ENCODE measurements at places on chromosomes 5 and 9. TPM values are rescaled to one million over a fixed set of nuclear protein-coding genes. Genes with fewer than 3 reads are reported as not detected.
A peak's percentile ranks its signal among the peaks of the same experiment; 100 is the strongest.

RASGRF2 gene
- polyA plus RNA-seq = 5.0 TPM

JAKMIP2 gene
- 15.6 TPM for polyA plus RNA-seq

LIX1 gene
- polyA plus RNA-seq = 0.13 TPM

ASPN gene
- polyA plus RNA-seq = 0.99 TPM

TXNDC8 gene
- not detected for polyA plus RNA-seq

TAF11L10 gene
- not detected for polyA plus RNA-seq

IDNK gene
- 0.94 TPM for polyA plus RNA-seq

MAT2B gene
- 81.4 TPM for polyA plus RNA-seq

DNA sequence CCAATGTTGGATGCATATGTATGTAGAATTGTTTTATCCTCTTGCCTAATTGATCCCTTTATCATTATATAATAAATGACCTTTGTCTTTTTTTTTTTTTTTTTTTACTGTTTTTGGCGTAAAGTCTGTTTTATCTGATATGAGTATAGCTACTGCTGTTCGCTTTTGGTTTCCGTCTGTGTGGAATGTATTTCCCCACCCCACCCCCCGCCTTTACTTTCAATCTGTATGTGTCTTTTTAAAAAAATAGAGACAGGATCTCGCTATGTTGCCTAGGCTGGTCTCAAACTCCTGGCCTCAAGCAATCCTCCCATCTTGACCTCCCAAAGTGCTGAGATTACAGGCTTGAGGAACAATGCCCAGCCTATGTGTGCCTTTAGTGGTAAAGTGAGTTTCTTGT, 11.3 kb downstream of the AHRR start:
- no peak overlapping the region for H3K27ac ChIP-seq
- H3K36me3 ChIP-seq = no peaks in the 10 kb centered on the region
- DNase-seq = no peak
- H3K4me1 ChIP-seq = no peaks in the 10 kb centered on the region

GRCh38 chr9:126173929-126174328, 152.7 kb upstream of the MVB12B start:
- DNase-seq = no peak
- no peak overlapping the region for H3K27ac ChIP-seq
- H3K4me3 ChIP-seq = no peak overlapping the region
- no peaks in the 10 kb centered on the region for H3K4me1 ChIP-seq

GRCh38 chr9:70083429-70083828, 39.8 kb downstream of the MAMDC2 start:
- H3K4me3 ChIP-seq = no peak overlapping the region
- no peak overlapping the region for H3K27ac ChIP-seq
- peaks cover 49% of the 10 kb centered on the region for H3K4me1 ChIP-seq
- no peaks in the 10 kb centered on the region for H3K36me3 ChIP-seq

DNA sequence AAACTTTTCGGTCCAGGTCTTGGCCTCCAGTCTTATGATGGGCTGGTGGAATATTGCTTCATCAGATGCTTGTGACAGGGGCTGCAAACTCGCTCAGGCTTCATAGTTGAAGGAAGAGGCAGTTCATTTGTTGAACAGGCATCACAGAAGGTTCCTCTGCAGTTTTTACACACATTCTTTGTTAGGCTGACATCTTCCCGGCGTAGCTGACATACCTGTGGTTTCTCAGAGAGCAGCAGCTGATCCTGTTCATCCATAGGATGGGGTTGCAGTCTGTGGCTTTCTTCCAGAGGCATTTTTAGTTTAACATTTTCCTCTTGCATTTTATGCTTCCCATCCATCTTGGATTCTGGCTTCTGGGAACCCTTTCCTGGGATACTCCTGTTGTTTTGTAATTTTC, 1255.2 kb downstream of the EFNA5 start:
- H3K36me3 ChIP-seq = no peaks in the 10 kb centered on the region
- H3K4me1 ChIP-seq = no peaks in the 10 kb centered on the region
- H3K4me3 ChIP-seq = no peak overlapping the region
- no peak overlapping the region for H3K27ac ChIP-seq
- DNase-seq = no peak
- H3K27me3 ChIP-seq = no peaks in the 10 kb centered on the region

DNA sequence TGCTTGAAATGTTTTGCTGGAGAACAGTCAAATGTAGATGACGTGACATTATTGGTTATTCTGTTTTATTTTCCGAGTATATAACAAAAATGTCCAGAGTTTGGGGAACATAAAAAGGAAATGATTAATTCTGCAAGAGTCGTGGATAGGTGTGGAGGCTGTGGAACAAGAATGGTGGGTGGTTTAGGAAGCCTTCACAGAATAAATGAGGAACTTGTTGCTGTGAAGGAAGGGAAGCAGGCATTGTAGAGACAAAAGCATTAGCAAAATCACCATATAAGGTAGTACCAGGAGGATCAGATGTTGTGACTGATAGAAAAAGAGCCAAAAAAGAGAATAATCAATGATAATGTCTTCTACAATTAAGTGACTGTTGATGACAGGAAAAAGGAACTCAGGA, 66.2 kb upstream of the CNTLN start:
- no peak for DNase-seq
- H3K36me3 ChIP-seq = no peaks in the 10 kb centered on the region
- no peaks in the 10 kb centered on the region for H3K4me1 ChIP-seq

GRCh38 chr9:21974343-21974721, 19.9 kb downstream of the CDKN2A start:
- H3K4me1 ChIP-seq = peaks cover 26% of the 10 kb centered on the region
- no peaks in the 10 kb centered on the region for H3K36me3 ChIP-seq
- H3K4me3 ChIP-seq = peak overlapping the region; percentile 60
- no peak for DNase-seq
- H3K27ac ChIP-seq = no peak overlapping the region

GRCh38 chr9:22154064-22154463, 145.0 kb upstream of the CDKN2B start:
- no peaks in the 10 kb centered on the region for H3K36me3 ChIP-seq
- H3K4me1 ChIP-seq = no peaks in the 10 kb centered on the region
- no peak overlapping the region for H3K4me3 ChIP-seq
- no peak overlapping the region for H3K27ac ChIP-seq
- no peak for DNase-seq

DNA sequence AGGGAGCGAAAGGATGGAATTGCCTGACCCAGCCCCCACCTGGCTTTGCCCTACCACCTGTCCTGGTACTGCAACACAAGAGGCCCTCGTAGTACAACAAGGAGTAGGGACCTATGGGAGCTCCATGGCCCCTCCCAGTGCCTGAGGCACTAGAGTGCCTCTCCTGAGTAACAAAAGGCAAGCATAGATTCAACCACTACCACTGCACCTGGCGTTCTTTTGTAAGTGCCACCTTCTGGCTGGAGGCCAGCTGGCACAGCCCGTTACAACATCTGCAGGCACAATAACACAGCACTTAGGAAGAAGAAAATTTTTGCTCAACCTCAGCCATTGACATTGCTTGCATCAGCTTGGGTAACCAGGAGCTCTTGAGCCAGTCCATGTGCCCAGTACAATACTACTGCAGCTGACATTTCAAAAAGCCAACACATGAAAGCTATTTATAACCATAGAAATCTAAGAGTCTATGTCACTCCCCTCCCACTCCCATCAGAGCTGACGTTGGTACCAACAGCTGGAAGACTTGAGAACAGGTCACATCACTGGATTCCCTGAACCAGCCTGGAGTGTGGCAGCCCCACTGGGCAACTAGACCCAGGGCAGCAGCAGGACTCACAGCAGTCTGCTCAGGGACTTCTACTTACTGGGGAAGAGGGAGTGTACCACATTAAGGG, 17.7 kb upstream of the FAM174A start:
- no peaks in the 10 kb centered on the region for H3K27me3 ChIP-seq
- H3K27ac ChIP-seq = no peak overlapping the region
- H3K36me3 ChIP-seq = no peaks in the 10 kb centered on the region
- no peaks in the 10 kb centered on the region for H3K4me1 ChIP-seq

DNA sequence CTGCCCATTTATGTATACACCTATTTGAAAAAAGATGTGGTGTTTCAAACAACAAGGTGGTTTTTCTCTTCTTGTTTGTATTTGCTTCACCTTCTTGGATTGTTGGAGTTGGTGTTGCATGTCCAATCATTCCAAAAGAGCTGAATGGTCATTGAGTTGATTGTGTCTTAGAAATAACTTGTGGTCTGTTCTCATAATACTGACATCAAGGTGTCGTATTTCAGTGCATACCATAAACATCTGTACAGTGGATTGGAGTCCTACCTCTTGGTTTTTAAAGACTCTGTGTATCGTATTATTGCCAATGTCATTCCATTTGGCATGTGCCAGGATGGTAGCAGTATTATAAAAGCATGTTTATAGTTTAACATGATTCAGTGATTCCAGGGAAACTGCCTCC, 73.2 kb downstream of the TRIO start:
- H3K27me3 ChIP-seq = no peaks in the 10 kb centered on the region
- no peak for DNase-seq
- no peak overlapping the region for H3K4me3 ChIP-seq
- H3K27ac ChIP-seq = peak overlapping the region; percentile 57
- H3K4me1 ChIP-seq = peaks cover 91% of the 10 kb centered on the region

- no peak for DNase-seq
- no peaks in the 10 kb centered on the region for H3K36me3 ChIP-seq
- H3K27me3 ChIP-seq = no peaks in the 10 kb centered on the region
- peaks cover 11% of the 10 kb centered on the region for H3K4me1 ChIP-seq
- H3K4me3 ChIP-seq = no peak overlapping the region
- no peak overlapping the region for H3K27ac ChIP-seq
These were observed 26.4 kb downstream of the SLC6A7 start for GRCh38 chr5:150215979-150216944.

GRCh38 chr9:134366223-134367031, 40.2 kb downstream of the RXRA start:
- no peaks in the 10 kb centered on the region for H3K4me1 ChIP-seq
- no peak for DNase-seq
- H3K27ac ChIP-seq = no peak overlapping the region

GRCh38 chr5:138464388-138465260, 655 bp upstream of the EGR1 start:
- no peaks in the 10 kb centered on the region for H3K4me1 ChIP-seq
- DNase-seq = peak; percentile 100
- H3K27ac ChIP-seq = peak overlapping the region; percentile 95
- H3K4me3 ChIP-seq = peak overlapping the region; percentile 94

- DNase-seq = peak; percentile 84
- H3K27me3 ChIP-seq = no peaks in the 10 kb centered on the region
These were observed 246.0 kb upstream of the NUDT12 start for GRCh38 chr5:103808464-103809106.

GRCh38 chr5:102794677-102795331, 39.7 kb downstream of the PAM start:
- peak overlapping the region; percentile 60 for H3K27ac ChIP-seq
- H3K4me3 ChIP-seq = no peak overlapping the region
- H3K27me3 ChIP-seq = no peaks in the 10 kb centered on the region
- H3K4me1 ChIP-seq = peaks cover 65% of the 10 kb centered on the region
- peak; percentile 62 for DNase-seq

- no peak overlapping the region for H3K4me3 ChIP-seq
- DNase-seq = no peak
- H3K36me3 ChIP-seq = no peaks in the 10 kb centered on the region
- H3K4me1 ChIP-seq = peaks cover 9% of the 10 kb centered on the region
- H3K27me3 ChIP-seq = no peaks in the 10 kb centered on the region
These were observed 366.9 kb upstream of the ZNF608 start for GRCh38 chr5:125113328-125113727.

DNA sequence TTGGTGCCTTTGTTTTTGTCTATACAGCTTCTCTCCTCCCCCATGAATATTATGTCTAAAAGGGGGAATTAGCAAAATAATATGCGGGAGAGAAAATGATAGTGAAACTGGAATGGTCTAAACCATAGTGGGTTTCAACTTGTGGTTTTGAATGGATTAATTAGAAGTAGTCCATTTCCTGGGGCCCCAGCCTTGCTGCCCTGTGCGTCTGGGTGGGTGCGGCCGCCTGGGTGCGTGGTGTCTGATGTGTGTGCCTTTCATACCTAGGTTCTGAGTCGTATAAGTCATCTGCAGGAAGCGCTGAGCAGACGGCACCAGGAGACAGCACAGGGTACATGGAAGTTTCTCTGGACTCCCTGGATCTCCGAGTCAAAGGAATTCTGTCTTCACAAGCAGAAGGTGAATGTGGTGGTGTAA, 120.0 kb upstream of the CACNA1B start:
- H3K27ac ChIP-seq = no peak overlapping the region
- peaks cover 13% of the 10 kb centered on the region for H3K36me3 ChIP-seq
- no peak overlapping the region for H3K4me3 ChIP-seq
- DNase-seq = no peak

DNA sequence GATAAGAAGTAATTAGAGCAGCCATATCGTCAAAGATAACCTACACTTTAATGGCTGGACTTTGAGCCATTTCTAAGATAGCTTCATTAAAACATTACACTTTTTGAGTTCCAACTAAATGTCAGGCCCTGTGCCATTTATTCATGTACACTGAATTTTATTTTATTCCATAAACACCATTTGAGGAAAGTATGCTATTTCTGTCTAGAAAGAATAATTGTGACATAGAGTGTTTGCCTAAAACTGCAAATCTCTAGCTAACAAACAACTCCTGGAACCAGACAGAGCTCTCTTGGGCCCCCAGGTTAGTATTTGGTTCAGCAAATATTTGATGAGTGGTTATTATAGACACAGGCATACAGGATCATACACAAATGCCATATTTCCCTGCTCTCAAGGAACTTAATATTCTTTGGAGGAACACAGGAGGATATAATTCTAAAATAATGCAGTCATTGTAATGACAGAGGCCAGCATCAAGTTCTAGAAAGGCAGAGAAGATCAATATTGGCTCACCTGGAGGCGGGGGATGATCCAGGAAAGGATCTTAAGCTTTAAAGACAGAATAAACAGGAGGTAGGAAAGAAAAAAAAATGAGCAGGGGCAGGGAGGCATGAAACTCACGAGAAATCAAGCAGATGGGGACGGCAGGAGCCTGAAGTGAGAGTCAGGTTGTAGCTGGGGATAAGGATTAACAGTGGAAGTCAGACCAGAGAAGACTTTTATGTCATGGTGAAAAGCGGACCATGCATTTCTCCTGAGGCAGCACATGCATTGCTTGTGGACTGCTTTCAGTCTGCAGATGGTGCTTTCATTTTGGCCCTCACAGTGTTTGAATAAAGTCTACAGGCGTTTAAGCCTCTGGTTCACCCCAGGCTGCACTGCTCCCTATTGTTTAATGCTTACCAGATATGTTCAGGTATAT, 127.7 kb downstream of the GCNT1 start:
- H3K27me3 ChIP-seq = no peaks in the 10 kb centered on the region
- no peaks in the 10 kb centered on the region for H3K36me3 ChIP-seq
- DNase-seq = no peak
- peaks cover 1% of the 10 kb centered on the region for H3K4me1 ChIP-seq
